ENCODE measurements at places on chromosomes 3 and 15.

GRCh38 chr3:48695393-48695753, 9.7 kb upstream of the NCKIPSD start:
- DNase-seq, result no peak

DNA sequence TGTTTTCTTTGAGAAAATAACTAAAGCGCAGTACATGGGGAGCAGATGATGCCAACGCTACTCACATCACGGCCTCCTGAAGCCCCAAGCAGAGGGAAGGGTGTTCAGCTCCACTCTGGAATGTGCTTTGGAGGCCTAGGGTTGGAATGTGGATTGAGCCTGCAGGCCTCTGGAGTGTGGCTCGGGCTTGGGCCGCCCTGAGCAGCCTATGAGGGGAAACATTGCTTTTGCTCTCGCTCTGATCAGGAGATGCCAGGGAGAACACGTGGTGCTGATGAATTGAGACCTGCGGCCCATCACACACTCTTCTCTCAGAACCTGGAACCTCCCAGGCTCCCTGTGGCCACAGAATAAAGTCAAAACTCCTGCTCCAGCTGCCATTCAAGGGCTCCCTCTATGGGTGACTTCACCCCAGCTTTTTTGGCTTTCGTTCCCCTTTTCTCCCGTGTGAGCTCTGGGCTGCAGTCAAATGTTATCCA, 23.3 kb downstream of the CCDC13 start:
- DNase-seq, result no peak

DNA sequence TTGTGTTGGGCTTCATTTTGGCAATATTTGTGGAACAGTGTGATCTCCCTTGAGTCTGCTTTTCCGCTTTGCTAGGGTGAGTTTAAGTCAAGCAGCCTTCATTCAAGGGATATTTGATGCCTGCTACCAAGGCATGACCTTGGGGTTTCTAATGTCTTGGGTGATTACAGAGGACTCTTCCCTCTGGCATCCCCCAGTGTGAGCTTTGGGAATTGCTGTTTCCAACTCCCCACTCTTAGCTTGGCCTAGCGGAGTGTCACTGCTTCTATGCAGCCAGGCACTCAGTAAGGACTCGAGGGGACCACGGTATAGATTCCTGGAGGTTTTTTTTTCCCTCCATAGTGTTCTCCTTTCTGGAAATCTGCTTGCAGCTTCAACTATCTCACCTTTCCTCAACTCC, 21.1 kb downstream of the GCNT3 start:
- no peak for DNase-seq

- DNase-seq, result no peak
Observed at GRCh38 chr3:167716920-167717319, 17.8 kb downstream of the PDCD10 start.

GRCh38 chr15:77251662-77252061, 168.2 kb downstream of the PEAK1 start:
- DNase-seq, result no peak

All from right renal pelvis (tissue), 4 donors.